Stimulated activated CD8-positive, alpha-beta memory T cell treated with anti-CD3 and anti-CD28 coated beads, Interleukin-2, amount 100 ng/mL, for 1 hour (primary cell): ENCODE measurements at places on chromosomes 1 and 21.

DNA sequence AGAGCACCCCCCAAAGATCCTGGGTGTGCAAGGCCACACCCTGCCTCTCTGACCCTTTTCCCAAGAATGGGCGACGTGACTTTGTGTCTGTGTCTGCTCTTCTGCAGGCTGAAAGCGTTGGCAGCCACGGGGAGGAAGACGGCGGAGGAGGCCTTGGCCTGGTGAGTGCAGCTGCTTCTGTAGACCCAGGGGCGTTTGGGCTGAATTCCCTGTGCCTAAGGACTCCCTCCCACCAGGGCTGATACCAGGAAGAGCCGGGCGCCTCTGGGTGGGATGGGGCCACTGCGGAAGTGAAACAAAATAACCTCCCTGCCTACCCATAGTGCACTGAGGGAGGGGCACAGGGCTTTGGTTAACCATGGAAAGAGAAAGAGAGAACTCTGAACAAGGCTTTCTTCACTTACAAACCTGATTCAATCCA is 2.5 kb downstream of the UBASH3A start:
- no peak for DNase-seq

DNA sequence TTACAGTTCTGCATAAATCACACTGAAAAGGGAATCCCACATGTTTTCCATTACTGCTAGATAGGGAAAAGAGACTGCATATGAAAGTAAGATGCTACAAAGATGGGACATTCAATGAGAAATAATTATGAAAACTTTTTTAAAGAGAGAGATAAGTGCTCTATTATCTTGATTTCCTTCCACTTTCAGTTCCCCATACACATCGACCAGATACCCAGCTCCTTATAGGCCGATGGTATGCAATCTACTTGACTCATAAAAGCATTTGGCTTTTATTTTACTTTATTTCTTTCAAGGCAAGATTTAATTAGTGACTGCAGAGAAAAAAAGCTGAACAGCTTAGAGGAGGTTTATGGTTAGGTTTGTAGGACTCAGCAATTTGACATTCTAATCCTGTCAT is 13.1 kb downstream of the BRINP2 start:
- DNase-seq = no peak

- no peak for DNase-seq
Observed at GRCh38 chr1:196317535-196318522, 290.4 kb downstream of the KCNT2 start.

- DNase-seq = no peak
Observed at GRCh38 chr1:32186077-32186476, 6.6 kb downstream of the TXLNA start.

DNA sequence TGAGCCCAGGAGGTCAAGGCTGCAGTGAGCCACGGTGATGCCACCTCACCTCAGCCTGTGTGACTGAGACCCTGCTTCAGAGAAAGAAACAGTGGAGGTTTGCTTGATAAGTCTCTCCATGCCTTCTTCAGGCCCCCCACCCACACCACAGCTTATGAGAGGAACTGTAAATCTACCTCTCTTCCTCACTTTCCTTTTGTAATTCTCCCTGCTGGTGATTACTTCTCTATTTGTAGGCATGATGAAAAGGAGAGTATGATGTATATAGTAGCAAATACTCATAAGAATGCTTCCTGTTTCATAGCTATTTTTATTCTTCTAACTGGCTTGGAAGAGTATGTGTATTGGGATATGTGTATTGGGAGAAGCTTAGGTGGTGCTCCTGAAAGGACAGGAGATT is 186.3 kb downstream of the VPS13D start:
- no peak for DNase-seq

DNA sequence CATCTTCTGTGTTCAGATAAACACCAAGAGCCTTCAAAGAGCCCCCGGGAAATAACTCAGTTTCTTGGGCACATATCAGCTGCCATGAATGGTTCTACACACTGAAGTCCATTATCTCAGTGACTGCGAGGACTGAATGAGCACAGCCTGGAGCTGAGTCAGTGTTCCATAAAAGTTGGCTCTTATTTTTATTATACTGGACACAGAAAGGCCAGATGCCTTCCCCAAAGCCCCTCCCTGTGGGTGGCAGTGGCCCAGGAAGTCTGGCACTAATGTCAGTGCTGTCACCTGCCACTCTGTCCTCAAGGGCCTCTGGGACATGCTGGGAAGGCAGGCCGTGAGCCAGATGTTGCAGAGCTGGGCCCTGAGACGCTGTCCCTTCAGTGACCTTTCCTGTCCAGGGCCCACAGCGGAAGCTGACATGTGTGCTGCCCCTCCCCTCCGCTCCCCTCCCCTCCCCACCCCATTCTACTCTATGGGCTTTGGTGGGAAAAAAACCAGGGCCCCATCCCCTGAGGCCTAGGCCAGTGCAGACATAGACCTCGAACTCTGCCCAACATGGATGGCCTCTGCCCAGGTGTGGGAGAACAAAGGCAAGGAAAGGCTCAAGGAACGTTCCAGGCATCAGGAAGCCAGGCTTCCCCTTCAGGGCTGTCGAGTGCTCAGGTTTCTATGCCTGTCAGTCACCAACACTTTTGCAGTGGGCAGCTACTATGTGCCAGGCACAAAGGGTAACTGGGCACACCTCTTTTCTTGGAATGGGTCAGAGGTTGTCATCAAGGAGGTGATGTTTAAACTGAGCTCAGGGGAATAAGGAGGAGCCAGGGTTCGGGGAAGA is 22.4 kb upstream of the NPPB start:
- no peak for DNase-seq

DNA sequence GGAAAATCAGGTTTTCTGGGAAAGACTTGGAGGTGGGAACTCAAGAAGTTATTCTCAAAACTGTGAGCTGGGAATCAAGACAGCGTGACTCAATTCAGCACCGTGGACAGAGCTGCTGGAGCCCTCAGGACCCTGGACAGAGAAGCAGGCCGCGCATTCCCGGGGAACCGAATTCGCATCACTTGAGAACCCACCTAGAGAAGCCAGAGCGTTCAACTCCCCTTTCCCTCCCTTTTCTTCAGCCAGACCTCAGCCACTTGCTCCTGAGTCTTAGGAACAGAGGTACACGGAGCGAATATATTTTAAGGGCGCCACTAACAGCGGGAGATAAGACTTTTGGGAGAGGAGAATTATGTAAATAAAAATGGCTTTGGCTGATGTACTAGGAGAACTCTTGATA is 2.0 kb upstream of the LIN28A start:
- DNase-seq = peak; percentile 59

DNA sequence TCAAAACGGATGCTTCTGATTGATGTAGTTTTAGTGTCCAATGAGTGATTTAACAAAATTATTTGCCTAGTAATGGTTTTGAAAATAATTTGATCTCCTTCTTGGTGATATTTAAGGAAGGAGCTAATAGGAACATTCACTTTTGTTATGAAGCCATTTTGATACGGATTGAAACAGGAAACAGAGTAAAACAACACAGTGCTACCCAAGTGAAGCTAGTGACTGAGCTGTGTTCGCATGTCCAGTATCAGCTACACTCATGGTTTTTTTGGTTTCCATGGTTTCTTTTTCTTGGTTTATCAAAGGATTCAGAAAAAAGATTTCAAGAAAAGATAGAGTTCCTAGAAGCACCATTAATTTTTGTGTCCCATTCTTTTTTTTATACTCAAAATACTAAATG is 40.1 kb upstream of the PLEKHO1 start:
- DNase-seq = no peak

- DNase-seq = peak; percentile 5
Observed at GRCh38 chr1:119743776-119744597, 24.7 kb downstream of the HMGCS2 start.

DNA sequence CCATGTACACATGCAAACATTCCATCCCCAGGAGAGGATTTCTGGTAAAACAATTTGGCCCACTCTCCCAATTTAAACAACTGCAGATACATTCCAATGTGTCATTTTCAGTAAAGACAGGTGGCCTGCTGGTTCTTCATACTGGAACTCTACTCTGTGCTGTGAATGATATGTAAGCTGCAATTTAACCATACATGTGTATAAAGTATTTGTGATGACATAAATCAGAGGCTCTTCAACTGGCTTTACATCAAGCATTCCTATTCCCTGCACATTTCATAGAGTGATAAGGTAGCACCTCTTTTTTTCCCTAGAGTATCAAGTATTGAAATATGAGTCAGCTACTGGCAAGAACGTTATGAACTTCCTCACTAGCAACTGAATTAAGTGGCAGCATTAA is 649.5 kb upstream of the ADGRL2 start:
- DNase-seq = no peak

GRCh38 chr1:204384636-204385352 is 25.1 kb upstream of the PLEKHA6 start:
- DNase-seq = no peak

DNA sequence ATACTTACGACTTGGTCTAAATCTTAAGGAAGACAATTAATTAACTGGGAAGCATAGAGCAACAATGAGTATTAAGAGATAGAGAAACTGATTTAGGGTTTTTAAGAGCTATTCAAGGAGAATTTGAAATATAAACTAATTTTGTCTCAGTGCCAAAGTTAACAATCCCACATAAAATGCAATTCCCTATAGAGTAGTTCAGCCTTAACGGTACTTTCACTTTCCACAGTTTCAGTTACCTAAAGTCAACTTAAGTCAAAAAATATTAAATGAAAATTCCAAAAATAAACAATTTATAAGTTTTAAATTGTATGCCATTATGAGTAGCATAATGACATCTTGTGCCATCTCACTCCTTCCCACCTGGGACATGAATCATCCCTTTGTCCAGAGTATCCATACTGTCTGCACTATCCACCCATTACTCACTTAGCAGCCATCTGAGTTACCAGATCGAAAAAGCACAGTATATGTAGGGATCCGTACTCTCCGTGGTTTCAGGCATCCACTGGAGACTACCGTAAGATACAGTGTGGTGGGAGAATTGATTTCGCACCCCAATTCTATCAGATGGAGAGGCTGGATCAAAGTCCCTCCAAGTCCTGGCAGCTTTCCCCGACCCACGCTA is 4.8 kb upstream of the SARS1 start:
- DNase-seq = no peak

DNA sequence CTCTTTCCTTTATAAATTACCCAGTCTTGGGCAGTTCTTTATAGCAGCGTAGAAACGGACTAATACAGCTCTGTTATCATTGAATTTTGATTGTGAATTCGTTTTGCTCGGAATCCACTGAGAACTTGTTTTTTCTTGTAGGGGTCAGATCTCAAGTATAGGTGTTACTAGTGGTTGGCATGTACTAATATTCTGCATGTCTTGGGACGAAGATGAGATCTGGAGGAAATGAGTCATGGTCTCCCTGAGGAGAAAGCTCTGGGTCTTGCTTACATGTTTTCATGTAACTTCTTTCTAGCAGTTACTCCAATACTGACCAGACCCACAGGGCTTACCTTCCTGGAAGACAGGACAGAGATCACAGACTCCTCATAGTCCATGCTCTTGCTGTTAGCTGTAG is 30.3 kb downstream of the ZSCAN20 start:
- no peak for DNase-seq

- no peak for DNase-seq
Observed at GRCh38 chr1:59751801-59752200, 62.9 kb upstream of the HOOK1 start.
